ENCODE measurements at places on chromosomes 12 and 14.

DNA sequence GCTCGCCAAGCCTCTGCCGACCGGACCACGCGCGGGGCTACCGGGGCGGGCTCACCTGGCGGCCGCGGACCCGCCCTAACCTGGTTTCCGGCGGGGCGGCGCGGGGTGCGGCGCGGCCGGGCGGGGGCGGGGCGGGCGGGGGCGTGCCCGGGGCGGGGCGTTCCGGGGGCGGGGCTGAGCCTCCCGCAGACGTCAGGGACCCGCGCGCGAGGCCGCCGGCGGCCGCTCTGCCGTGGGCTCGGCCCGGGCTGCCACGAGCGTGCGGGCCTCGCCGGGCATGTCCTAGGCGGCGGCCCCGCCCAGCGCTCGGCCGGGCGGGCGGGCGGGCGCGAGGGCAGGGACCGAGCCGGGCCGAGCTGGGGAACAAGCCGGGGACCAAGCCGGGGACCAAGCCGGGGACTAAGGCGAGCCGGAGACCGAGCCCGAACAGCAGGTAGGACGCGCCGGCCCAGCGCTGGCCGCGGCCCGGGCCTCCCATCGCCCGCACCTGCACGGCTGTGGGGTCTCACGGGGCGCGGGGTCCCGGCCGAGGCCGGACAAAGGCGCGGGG is at the start of gene CEP170B:
TSS of gene CEP170B (plus strand) at position 188 of the 550 bp plus-strand sequence. CDS start 3,183 bp downstream, outside the sequence.
- DNase-seq = peak; percentile 89

GRCh38 chr12:3150931-3151835 is 74.0 kb downstream of the TSPAN9 start:
- DNase-seq = no peak

DNA sequence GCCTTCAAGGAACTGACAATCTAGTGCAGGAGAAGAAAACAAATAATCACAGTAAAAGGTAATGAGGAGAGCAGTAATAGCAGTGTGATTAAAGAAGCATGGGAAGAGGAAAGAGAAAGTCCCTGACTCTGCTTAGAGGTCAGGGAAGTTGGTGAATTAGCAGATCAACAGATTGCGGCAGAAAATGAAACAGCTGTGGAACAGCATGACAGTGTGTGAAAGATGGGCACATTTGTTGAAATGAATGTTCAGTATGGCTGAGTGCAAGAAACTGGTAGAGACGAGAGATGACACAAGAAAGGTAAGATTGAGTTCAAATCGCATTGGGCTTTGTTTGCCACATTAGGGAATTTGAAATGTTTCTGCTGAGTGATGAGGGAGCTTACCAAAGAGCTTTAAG is 63.7 kb upstream of the RASSF8 start:
- no peak for DNase-seq

DNA sequence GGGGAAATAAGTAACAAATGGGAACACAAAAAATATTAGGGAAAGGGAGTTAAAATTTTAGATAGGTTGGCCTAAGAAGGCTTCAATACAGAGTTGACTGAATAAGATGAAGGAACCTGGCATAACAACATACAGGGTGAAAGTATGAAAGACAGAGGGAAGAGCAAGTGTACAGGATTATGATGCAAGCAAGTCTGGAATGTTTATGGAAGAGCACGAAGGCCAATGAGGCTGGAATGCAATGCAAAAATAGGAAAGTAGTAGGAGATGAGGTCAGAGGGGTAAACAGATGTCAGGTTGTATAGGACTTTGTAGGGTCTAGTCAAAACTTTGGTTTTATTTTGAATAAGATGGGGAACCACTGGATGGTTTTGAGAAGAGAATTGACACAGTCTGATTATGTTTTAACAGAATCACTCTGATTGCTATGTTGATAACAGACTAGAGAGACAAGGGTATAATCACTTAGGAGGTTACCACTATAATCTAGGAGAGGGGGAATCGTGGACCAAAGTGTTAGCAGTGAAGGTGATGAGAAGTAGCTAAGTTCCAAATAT is 96.8 kb downstream of the OSBPL8 start:
- no peak for DNase-seq

- DNase-seq = no peak
Observed at GRCh38 chr14:49581209-49582112, 4.7 kb downstream of the RPS29 start.

GRCh38 chr14:36502558-36503508 is 17.2 kb downstream of the NKX2-1 start:
- no peak for DNase-seq

- no peak for DNase-seq
Observed at GRCh38 chr12:24796876-24797275, 152.0 kb downstream of the BCAT1 start.

DNA sequence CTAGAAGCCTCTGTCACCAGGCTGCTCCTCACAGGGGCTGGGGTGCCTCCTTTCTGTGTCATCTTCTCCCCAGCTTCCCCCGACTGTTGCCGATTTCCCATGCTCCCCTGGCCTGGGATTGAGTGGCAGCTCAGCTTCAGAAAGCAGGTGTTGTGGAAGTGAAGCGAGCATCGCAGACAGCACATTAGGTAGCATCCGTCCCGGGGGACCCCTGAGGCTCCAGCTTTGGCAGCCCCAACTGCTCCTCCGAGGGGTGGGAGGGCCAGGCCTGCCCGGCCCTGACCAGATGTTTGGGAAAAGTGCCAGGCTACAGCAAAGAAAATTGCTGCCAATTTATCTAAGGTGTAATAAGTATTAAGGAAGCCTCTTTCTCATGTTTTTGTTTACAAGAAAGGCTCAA is 1045.6 kb downstream of the BCL11B start:
- DNase-seq = no peak

GRCh38 chr14:68362846-68363245 is 430.0 kb downstream of the ZFP36L1 start:
- no peak for DNase-seq

DNA sequence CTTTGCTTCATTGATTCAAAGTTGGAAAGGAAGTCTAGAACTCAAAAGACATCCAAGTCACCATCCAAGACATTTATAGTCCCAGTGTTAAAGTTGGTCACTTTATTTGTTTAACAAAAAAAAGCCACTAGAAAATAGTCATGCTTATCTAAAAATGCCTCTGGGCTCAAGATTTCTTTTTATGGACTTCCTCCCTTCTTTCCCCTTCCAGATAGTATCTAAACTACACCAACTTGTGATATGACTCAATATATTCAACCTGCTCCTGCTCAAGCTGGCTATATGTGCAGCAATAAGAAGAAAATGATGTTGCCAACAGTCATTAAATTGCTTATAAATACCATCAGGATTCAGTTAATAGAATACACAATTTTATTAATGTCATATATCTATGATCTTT is 1177.1 kb downstream of the FLRT2 start:
- DNase-seq = no peak

DNA sequence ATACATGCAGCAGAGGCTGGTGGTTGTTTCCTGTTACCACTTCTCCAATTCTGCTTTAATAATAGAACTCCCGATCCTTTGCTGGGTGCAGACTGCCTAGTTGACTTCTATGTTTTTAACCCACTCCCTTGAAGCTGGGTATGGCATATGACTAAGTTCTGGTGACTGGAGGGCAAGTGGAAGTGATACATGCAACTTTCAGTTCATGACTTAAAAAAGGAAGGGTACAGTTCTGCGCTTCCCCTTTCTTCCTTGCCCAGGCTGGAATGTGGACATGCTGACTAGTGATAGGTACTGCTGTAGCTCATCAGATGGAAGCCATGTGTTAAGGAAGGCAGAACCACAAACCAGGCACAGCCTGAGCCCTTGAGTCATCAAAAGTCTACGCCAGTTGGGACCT is 2.4 kb upstream of the A2M start:
- DNase-seq = no peak

- DNase-seq = no peak
Observed at GRCh38 chr12:91636721-91637120, 454.1 kb upstream of the DCN start.

DNA sequence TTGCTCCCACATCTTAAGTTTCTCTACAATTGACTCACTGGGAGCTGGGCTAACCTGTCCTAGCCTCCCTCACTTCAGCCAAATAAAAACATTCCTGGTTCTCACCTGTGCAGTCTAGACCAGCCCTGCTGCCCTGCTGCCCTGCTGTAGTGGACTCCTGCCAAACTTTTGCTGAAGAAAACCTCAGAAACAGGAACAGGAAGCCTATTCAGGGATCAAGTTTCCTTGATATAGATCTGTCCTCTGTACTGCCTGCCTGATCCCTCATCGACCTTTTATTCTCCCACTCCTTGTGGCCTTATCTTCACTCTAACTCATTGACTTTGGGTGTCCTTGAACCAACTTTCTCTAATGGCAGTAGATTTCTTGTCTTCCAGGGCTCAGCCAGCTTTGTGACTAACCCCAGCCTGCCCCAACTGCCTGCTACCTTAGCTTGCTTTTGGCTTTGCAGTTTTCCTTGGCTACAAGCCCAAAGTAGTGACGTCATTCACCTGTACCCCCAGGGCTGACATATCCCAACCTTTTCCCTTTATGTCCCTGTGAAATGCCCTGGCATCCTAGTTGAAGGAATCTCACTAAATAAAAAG is 234.8 kb downstream of the DUSP6 start:
- DNase-seq = peak; percentile 11

DNA sequence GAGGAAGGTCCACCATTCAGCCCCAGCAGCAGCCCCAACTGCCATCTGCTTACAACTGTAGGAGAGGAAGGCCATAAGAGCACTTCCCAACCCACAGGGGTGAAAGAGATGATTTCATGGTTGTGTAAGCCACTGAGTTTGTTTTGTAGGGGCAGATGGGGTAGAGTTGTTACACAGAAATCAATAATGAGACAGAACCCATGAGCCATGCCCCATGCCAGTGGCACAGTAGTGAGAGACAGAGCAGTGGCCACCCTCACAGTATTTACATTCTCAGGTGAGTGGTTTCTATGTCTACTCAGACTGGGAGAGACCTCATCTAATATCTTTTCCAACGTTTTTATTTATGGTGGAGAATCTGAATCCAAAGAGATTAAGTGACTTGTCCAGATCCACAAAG is 68.6 kb downstream of the NUAK1 start:
- DNase-seq = no peak

- DNase-seq = no peak
Observed at GRCh38 chr14:65798216-65798615, 385.7 kb downstream of the FUT8 start.

GRCh38 chr12:121288158-121288845 is 8.2 kb downstream of the CAMKK2 start:
- no peak for DNase-seq

- no peak for DNase-seq
Observed at GRCh38 chr12:132056320-132056719, 87.8 kb downstream of the DDX51 start.

- no peak for DNase-seq
Observed at GRCh38 chr12:80044694-80045046, 54.7 kb upstream of the OTOGL start.

DNA sequence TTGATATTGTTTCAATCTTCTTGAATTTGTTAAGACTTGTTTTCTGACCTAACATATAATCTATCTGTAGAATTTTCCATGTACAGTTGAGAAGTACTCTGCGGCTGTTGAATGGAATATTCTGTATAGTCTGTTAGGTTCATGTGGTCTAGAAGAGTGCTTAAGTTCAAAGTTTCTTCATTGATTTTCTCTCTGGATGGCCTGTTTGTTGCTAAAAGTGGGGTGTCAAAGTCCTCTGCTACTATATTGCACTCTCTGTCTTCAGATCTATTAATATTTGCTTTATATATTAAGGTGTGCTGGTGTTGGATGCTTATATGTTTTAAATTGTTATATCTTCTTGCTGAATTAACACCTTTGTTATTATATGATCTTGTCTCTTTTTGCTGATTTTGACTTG is 290.9 kb upstream of the STXBP6 start:
- no peak for DNase-seq

GRCh38 chr12:418432-418831 is 17.0 kb downstream of the CCDC77 start:
- no peak for DNase-seq

- peak; percentile 38 for DNase-seq
Observed at GRCh38 chr14:22478670-22479069, 110.4 kb downstream of the DAD1 start.

- no peak for DNase-seq
Observed at GRCh38 chr12:113391650-113392337, 11.9 kb downstream of the SDS start.

DNA sequence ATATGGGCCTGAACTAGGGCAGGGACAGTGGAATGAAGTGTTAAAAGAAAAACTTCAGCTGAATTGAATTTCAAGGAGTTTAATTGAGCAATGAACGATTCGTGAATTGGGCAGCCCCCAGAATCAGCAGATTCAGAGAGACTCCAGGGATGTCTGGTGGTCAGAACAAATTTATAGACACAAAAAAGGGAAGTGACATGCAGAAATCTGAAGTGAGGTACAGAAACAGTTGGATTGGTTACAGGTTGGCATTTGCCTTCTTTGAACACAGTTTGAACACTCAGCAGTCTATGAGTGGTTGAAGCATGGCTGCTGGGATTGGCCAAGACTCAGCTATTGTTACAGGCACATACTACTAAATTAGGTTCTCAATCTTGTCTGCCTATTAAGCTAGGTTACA is 9.7 kb upstream of the TBPL2 start:
- no peak for DNase-seq

DNA sequence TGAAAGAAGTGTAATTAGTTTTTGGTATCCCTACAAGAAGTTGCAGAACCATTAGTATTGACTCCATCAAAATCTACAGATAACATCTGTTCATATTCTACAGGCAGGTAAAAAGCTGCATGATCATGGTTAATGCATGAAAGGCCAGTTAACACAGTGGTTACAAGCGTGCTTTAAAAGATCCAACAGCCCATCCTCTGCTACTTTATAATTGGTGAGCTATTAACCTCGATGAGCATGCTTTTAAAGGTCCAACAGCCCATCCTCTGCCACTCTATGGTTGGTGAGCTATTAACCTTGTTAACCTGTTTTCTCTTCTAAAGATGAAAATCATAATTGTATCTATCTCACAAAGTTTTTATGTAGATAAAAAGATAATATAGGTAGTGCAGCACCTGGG is 289.3 kb downstream of the DUSP6 start:
- no peak for DNase-seq

- DNase-seq = no peak
Observed at GRCh38 chr12:89414851-89415250, 62.5 kb upstream of the DUSP6 start.

GRCh38 chr12:87813476-87814234 is 215.5 kb downstream of the C12orf50 start:
- no peak for DNase-seq

GRCh38 chr12:13504074-13504473 is 307.5 kb downstream of the EMP1 start:
- DNase-seq = no peak
